Lung microvascular endothelial cell (primary cell): ENCODE measurements at places on chromosomes 3 and 15. TPM values are rescaled to one million over a fixed set of nuclear protein-coding genes. Genes with fewer than 3 reads are reported as not detected.
A peak's percentile ranks its signal among the peaks of the same experiment; 100 is the strongest.

DNA sequence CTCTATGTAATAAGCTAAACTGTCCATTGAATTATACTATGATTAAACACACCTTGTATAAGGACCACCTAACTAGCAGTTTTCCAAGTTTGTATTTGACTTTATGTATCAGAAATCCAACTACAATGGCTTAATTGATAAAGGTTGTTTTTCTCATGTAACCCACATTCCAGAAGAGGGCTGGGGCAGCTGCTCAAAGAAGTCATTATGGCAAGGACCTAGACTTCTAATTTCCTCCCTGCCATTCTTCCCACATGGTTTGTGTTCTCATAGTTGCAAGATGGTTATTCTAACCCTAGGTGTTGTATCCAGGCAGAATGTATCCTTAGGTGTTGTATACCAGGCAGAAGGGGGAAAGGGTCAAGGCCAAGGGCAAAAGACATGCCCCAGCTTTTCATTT, 35.7 kb downstream of the GPR176 start:
- no peak for DNase-seq

GRCh38 chr15:72495007-72495406, 20.9 kb downstream of the ARIH1 start:
- no peak for DNase-seq

DNA sequence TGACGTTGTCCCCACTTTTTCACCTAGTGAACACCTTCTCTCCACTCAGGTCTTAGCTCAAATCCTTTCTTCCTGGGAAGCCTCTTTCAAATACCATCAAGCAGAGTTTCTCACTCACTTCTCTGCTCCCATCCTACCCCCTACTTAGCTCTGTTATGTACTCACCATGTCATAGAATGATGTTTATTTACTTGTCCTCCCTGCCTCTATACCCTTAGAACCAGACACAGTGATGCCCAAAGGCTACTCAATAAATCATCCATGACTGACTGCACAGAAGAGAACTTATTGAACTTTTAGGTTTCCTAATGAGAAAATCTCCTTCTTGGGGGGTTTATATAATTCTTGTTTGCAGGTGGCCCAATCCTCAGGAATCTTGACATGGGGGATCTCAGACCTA, 154.2 kb downstream of the SSR3 start:
- no peak for DNase-seq

GRCh38 chr3:194098081-194098842, 37.7 kb upstream of the HES1 start:
- no peak for DNase-seq

DNA sequence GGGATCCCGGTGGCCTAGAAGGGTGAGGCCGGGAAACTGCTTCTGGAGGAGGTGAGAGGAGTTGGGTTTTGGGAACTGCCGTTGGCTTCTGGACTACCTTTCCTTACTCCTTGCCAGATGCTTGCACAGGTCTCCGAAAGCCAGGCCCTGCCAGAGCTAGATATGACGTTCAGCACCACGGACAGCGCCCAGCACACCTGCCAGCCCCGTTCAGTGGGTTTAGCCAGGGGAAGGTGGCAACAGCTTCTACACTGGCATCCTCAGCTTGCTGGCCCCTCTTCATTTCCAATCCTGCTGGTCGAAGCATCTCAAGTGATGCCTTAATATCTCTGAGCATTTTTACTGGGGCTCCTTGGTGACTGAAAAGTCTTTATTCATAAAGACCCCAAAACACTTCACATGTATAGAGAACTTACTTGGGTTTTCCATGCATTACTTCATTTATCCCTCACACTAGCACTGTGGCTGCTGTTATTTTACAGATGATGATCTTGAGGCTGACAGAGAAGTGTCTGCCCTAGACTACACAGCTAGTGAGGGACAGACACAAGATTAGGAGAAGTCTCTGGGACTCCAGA, 21.9 kb downstream of the HCN4 start:
- DNase-seq, result peak; percentile 35

- no peak for DNase-seq
These were observed 15.0 kb downstream of the BHLHE40 start for GRCh38 chr3:4994144-4994730.

Gene CFAP20DC
- 0.40 and 0.65 TPM in 2 replicates for total RNA-seq
